Activated B cell treated with CpG ODN at 0.5 μM for 24 hours (primary cell): ENCODE measurements at places on chromosomes 11 and 22.

GRCh38 chr11:27209562-27210005 lies 153.4 kb downstream of the CCDC34 start:
- no peak for DNase-seq

- DNase-seq = no peak
These were observed 16.0 kb downstream of the TCP11L1 start for GRCh38 chr11:33055375-33055774.

- no peak for DNase-seq
These were observed 11.1 kb upstream of the VWCE start for GRCh38 chr11:61306221-61306620.

GRCh38 chr22:32745251-32745995 lies 56.1 kb upstream of the TIMP3 start:
- no peak for DNase-seq

DNA sequence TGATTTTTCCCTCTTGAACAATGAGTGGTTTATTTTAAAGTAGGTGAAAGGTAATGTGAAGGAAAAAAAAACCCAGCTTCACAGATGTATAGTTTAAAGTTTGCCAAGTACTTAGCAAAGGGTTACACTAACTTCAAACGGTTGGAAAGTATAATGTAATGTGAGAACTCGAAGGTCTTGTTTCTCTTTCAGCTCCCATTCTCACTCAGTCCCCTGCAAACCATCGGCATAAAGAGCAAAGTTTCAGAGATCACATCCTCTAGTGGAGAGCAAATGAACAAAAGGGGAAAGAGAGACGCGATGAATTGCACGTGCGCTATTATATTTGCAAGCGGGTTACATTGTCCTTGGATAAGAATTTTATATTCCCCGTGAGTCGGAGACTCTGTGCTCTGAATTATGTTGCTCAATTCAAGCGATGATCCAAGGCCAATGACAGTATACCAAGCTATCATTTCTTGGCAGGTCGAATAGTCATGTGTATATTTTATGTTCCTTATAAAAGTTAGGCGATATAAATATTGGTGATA lies 37.6 kb upstream of the BIRC3 start:
- DNase-seq = no peak

- DNase-seq = no peak
These were observed 309.0 kb downstream of the BLID start for GRCh38 chr11:121807051-121807450.

- no peak for DNase-seq
These were observed 145.9 kb upstream of the PITPNB start for GRCh38 chr22:28064920-28065319.

DNA sequence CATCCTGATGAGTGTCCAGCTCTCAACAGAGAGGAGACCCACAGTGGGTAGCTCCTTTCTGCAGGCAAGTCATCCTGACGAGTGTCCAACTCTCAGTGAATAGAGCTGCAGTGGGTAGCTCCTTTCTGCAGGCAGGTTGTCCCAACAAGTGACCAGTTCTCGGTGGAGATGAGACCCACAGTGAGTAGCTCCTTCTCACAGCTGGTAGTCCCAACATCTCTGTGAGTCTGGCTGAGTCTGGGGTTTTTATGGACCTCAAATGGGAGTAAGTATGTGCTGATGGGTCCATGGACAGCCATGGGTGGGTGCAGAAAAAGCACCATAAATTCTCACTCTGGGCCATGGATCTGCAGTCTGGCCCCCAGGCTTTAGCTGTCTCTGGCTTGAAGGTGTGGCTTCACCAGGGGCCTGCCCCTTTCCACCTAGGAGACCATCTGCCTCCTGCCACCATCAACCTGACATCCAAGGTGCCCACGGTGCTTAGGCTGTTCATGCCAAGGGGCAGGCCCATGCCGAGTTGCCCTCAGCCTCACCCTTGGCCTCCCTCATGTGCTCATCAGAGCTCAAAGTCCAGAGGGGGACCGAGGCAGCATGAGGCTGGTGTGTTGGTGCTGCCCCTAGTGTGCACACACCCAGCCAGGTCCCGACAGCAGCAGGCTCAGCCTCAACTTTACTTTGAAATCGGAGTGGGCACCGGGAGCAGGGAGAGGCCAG lies 15.3 kb downstream of the NPAT start:
- DNase-seq = no peak

DNA sequence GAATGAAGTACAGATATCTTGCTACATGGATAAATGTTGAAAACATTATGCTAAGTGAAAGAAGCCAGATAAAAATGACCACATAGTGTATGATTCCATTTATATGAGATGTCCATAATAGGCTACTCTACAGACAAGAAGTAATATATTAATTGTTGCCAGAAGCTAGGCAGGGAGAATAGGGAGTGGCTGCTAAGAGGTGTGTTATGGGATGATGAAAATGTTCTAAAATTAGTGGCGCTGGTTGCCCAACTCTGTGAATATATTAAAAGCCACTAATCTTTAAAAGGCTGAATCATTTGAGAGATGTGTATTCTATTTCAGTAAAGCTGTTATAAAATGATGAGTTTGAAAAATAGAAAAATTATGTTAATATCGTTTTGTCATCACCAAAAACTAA lies 144.4 kb downstream of the NCAM1 start:
- no peak for DNase-seq

GRCh38 chr22:47030143-47030661 lies 267.8 kb downstream of the TBC1D22A start:
- DNase-seq = no peak

DNA sequence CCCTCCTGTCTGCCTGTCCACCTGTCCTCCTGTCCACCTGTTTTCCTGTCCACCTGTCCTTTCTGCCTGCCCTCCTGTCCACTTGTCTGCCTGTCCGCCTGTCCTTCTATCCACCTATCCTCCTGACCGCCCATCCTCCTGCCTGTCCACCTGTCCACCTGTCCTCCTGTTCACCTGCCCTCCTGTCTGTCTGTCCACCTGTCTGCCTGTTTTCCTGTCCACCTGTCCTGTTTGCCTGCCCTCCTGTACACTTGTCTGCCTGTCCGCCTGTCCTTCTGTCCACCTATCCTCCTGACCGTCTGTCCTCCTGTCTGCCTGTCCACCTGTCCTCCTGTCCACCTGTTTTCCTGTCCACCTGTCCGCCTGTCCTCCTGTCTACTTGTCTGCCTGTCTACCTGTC lies 682.8 kb downstream of the TBC1D22A start:
- no peak for DNase-seq

DNA sequence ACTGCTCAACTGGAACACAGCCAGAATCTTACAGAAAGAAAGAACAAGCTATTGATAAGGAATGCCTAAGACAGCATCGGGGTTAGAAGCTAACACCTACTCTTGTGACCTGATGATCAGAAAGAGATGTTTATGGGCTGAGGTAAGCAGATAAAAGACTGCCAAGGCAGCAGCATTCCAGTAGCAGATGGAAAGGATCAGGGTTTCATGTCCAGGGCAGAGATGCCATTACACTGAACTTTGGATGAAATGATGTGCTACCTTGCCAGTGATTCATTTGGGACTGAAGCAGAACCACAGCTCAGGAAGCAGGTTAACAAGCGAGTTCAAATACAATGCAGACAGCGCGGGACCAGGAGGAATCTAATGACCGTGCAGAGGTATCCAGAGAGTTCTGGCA lies 27.1 kb upstream of the APOA1 start:
- no peak for DNase-seq

DNA sequence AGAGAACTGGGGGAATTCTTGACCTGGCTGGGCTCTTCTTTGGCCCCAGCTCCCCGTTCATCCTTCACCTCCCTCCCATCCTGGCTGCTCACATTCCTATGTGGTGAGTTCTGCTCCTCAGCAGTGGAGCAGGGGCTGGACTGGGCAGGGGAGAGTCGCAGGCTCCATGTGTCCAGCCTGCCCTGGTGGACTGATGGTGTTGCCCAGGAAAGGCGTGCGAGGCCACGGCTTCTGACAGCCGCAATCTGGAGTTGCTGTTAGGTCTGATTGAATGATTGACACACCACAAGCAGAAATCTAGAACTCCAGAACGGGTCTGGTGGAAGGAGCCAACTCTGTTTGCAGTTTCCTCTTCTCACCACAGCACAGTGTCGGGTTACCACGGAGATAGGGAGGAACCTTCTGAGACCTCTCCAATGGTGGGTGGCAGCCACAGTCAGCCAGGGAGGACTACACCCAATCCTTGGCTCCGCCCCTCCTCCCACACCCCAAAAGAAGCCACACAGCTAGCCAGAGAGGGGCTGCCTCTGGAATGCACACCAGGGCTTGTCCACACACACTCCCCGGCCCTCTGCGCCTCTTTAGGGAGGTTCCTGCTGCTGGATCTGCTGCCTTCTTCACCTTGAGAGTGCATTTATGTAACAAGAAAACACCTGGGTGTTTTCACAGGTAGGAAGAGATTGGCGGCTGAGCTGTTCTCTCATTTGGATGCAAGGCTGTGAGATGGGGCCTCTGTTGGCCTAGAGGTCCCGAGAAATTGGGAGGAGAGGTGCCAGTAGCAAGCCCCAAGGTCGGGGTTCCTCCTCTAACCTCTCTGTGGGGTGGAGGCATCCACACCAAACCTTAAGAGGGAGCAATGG lies 56.4 kb upstream of the CD44 start:
- DNase-seq = peak; percentile 69

- DNase-seq = no peak
These were observed 5.7 kb downstream of the CHRNA10 start for GRCh38 chr11:3665336-3666022.

- DNase-seq = no peak
These were observed 9.2 kb upstream of the PRRG4 start for GRCh38 chr11:32820497-32820896.

DNA sequence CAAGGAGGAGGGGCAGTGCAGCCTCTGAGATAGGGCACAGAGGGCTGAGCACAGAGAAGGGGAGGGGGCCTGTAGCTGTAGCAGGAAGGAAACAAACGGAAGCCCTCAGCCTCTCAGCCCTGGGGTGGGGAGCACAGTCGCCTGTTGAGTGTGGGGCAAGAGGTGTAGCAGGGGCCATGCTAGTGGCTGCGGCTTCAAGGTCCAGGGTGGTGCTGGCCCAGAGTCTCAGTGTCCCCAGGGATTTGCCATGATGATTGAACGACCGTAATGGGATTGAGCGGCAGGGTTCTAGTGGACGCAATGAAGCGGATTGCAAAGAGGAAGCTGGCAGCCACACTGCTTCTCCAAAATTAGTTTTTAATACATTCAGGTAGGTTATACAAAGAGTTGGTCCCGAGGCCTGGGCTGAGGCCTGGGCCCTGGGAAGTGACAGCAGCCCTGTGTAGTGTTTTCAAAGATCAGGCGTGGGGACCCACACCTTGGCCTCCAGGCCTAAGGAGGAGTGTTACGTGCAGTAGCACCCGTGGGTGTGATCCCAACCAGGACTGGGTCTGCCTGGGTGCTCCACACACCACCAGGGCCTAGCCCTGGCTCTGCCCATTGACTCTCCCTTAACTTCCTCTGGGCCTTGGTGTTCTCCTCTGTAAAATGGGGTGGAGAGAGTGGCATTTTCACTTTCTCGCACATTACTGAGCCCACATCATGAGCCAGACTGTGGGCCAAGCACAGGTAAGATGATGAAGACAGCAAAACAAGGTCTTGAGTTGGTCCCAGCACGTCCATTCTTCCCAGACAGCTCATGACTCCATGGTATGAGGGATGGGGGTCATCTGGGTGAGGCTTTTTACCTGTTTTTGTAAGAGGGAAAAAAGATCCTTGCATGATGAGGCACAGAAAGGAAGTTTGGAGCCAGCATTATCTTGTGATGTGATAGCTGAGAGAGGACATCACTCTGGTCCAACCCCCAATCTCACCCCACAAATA lies 13.1 kb downstream of the LRRC32 start:
- peak; percentile 17 for DNase-seq

- no peak for DNase-seq
These were observed 211.7 kb downstream of the FAM76B start for GRCh38 chr11:95577716-95578460.

GRCh38 chr11:8642196-8642841 lies 40.1 kb downstream of the TRIM66 start:
- DNase-seq = no peak

DNA sequence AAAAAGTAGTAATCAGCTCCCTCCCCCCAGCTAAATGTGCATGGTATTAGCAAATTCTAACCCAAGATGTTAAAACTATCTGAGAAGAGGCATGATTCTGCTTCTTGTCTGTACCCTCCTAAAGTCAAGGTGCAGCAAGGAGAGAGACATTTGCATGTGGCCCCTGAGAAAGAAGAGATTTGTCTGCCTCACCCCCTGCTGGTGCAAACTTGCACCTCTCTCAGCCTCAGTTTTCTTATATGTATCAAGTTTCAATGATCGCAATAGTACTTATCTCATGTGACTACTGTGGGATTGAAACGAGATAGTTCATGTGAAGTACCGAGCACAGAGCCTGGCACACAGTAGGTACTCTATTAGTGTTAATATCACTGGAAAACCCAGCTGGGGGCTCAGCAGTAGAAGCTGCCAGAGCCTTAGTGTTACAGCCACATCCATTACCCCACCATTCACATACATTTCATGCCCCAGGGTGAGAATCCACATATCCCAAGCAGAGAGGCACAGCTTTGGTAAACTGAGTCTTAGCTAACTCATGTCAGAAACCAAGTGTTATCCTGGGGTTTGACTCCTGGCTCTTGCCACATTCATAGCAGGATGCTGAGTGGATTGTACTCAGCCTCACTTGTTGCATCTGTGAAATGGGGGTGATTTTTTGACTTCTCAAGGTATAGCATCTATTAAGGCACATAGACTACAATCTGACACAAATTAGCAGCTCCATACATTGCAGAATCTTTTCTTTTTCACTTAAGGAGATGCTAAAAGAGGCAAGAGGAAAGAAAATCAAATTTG lies 24.9 kb downstream of the CD44 start:
- DNase-seq = no peak
